Hypothalamus (tissue), 51 donors: ENCODE measurements at places on chromosomes 3 and 15.

- DNase-seq = no peak
Observed at GRCh38 chr3:169945313-169945712, 21.3 kb upstream of the SEC62 start.

GRCh38 chr3:194184801-194185200, 48.9 kb downstream of the HES1 start:
- DNase-seq = no peak

- DNase-seq = no peak
Observed at GRCh38 chr3:55330756-55331155, 156.3 kb downstream of the WNT5A start.

DNA sequence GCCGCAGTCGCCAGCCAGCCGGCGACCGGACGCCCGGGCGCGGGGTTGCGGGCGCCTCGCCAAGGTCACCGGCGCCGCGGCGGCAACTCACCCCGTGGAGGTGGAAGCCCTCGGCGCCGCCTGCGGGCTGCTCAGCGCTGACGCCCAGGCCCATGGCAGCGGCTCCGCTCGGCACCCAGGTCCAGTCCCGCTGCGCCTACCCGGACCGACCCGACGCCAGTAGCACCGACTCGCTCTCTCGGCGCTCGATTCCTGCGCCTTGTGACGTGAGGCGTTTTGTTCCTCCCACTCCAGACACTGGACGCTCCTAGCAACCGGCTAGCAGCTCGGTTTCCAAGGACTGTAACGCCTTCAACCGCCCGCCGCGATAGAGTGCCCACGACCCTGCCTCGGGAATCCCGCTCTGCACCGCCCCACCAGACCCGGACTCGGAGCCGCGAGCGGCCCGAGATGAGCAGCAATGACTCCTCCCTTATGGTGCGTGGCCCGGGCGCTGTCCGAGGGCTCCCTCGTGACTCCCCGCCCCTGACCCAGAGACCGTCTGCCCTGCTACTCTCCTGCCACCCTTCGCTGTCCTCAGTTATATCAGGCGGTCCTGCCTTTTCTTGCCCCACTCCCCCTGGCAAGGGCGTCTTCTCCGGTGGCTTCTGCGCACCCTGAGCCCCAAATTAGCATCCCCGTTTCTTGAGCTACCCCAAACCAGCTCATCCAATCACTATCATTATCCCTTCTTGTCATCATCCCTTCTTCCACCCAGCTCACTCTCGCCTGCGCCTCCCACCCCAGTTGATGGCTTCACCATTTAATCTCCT, at the start of the genes GORASP1 and TTC21A:
GORASP1 (minus strand) TSS at position 240 of the 812 bp plus-strand sequence; CDS start at position 154, 86 bp downstream.
TTC21A (plus strand) TSS at position 293 of the 812 bp plus-strand sequence; CDS start at position 451, 158 bp downstream.
- DNase-seq = peak; percentile 92

DNA sequence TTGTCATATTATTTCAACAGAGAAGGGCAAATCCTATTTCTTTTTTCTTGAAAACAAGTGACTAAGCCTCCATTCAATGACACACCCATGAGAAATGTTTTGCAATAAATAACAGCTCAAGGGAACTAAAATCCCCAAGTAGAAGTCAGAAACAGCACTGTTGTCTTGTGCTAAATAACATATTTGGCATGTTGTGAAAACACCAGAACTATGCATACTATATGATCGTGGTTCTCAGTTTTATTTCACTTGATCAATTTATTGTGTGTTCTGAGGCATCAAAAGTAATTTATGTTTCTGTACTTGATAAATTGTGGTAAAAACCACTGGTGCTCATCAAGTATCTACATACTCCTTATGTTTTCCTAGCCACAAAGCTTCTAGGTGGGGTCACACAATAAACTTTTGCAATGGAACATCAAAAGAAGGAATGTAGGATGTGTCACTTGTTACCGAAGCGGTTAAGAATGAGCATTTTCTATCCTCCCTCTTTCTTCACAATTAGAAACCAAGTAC, 691.7 kb upstream of the CBLB start:
- no peak for DNase-seq

DNA sequence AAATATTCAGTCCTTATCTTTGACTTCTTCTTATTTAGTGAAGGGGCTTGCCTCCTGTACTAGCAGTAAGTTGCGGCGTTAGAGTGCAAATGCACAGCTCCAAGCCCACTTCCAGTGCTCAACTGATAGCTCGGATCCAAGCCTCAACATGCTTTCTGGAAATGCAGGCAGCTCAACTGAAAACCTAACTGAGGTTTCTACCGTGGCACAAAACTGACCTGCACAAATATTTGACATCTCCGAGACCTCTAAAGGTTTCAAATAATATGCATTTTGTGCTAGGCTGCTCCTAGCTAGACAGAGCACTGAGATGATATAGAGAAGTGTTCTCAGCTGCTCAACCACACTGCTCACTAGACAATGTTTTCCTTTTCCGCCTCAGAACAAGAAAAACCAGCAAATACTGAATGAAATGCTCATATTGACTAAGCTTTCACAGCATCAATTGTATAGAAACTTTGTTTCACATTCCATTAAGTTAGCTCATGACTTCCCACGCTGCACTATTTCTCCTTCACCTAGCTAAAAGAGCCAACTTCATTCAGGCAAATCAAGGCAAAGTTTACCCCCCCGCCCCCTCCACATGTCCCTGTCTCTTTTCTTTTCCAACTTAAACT, 822 bp downstream of the ZNF385D start:
- DNase-seq = no peak

DNA sequence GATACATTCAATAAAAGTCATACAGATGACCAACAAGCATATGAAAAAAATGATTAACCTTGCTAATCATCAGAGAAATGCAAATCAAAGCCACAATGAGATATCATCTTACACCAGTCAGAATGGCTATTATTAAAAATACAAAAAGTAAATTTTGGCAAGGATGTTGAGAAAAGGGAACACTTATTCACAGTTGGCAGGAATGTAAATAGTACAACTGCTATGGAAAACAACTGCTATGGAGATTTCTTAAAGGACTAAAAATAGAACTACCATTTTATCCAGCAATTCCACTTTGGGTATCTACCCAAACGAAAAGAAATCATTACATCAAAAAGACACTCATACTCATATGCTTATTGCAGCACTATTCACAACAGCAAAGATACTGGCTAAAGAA, 1121.8 kb downstream of the TBL1XR1 start:
- DNase-seq = no peak

DNA sequence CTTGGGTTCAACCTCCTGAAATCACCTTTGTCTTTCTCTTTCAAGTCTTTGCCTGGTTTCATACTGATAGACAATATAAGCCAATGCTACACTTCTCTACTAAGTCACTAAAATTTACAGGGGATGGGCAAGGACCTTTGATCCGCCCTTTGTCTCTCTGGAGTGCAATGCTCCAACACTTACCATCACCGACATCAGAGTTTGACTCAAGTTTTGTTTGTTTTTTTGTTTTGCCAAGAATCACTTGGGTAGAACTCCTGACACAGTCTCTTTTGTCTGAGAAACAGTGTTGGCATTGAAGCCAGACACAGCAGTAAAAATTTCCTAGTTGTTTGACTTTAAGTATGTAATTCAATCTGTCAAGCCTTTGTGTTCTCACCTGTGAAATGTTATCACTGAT, 29.3 kb downstream of the NFKBIZ start:
- DNase-seq = no peak

- no peak for DNase-seq
Observed at GRCh38 chr3:177367788-177368187, 170.5 kb upstream of the TBL1XR1 start.

GRCh38 chr3:108333961-108334360, 37.6 kb downstream of the HHLA2 start:
- DNase-seq = no peak

GRCh38 chr3:122679882-122680474, 661 bp upstream of the PARP14 start:
- DNase-seq = no peak

DNA sequence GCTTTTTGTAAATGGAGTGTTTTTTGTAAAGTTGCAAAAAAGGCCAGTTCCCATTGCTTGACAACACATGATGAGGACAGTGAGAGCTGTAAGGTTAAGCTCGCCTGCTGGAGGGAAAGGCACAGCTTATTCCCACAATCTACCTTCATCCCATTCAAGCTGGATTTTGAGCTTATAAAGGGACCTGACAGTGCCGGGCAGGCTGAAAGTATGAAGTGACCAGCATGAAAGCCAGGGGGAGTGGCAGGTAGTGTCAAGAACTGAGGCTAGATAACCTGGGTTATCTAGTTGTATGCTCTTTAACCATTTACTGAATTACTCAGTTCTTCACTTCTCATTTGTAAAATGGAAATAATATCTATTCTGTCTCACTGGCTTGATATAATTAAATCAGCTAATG, 52.3 kb upstream of the KPNA4 start:
- no peak for DNase-seq

DNA sequence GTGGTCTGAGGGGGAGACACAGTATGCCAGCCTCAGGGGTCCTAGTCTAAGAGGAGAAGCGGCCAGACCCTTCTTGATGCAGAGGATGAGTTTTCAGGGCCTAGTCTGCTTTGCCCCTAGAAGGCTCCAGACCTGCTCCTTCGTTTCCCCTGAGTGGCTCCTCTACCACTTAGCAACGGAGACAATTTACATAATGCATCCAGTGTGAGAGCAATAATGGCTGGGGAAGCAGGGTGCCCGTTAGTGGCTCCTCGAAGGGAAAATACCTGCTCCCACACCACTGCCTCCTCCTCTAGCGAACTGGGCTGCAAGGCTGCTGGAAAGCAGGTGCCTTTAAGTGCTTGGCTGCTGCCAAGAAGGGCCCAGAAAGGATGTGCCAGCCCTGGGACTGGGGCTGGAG, 38.9 kb downstream of the CACNA2D2 start:
- DNase-seq = no peak

- DNase-seq = no peak
Observed at GRCh38 chr15:40051616-40052415, 12.8 kb upstream of the SRP14 start.

DNA sequence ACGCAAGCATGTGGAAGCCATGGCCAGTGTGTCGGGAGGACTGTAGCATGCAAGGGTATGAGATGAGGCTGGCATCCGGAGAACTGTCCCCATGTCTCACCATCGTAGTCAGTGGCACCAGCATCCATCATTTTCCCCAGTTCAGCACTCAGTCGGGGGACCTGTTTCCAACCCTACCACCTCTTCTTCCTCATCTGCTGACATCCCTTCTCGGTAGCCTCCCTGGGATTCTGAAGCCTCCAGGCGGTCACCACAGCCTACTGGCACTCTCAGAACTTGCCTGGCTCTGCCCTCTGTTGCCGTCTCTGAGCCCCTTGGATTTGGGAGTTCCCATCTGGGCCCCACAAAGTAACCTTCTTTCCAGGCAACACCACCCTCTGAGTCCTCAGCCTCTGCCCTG, 131.1 kb upstream of the ABHD17C start:
- DNase-seq = no peak

GRCh38 chr3:182957226-182957625, 23.1 kb downstream of the DCUN1D1 start:
- no peak for DNase-seq

- DNase-seq = no peak
Observed at GRCh38 chr3:178120367-178120766, 415.9 kb upstream of the KCNMB2 start.

- DNase-seq = no peak
Observed at GRCh38 chr15:58909616-58910015, 23.9 kb downstream of the SLTM start.

GRCh38 chr3:9945358-9945757, 6.8 kb downstream of the PRRT3 start:
- DNase-seq = no peak

DNA sequence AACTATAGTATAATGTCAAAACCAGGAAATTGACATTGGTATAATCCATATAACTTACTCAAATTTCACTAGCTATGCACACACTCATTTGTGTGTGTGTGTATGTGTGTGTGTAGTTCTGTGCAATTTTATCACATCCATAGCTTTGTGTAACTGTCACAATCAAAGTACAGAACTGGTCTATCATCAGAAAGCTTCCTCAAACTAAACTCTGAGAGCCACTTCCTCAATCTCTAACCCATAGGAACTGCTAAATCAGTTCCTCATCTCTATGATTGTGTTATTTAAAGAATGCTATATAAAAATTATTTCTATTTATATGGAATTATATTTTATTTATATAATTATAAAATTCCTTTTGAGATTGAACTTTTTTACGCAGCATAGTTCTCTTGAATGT, 18.1 kb downstream of the LNP1 start:
- DNase-seq = no peak

DNA sequence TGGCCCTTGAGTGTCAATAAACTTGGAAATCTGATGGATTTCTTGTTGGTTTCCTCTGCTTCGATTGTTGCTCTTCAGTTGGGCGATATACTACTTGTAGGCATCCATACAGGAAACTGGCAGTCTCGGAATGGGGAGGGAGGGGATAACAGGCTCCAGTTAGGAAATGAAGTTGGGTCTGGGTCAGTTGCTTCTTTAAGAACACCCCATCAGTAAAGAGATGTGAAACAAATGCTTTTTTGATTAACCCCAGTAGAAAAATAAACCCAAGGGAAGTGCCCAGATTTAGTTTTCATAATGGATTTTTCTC, 681 bp downstream of the CHMP2B start:
- no peak for DNase-seq

GRCh38 chr3:197431346-197431910, 124.3 kb downstream of the BDH1 start:
- no peak for DNase-seq

- peak; percentile 18 for DNase-seq
Observed at GRCh38 chr3:12175844-12176453, 17.2 kb upstream of the TIMP4 start.

- DNase-seq = no peak
Observed at GRCh38 chr3:4820296-4821121, 158.7 kb upstream of the BHLHE40 start.

DNA sequence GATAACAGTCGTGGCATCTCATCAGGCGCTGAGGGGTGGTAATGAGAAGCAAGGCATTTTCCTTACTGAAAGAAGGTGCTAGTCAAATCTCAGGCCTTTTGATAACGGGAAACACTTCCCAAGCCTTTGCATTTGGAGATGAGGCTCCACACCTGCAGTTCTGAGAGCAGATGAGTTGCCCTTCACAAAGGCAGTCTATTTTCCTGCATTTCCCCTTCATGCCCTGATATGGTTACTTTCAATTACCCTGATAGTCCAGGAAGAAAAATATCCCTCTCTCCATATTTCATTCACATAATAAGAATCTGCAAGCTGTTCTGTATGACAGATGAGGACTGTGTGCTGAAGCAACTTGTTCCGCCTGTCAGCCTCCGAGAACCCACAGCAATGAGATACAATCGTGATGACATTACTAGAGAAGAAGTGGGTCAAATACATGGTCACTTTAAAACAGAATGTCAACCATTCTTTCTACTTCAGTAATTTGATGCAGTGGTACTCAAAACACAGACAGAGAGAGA, 25.0 kb downstream of the FHIT start:
- DNase-seq = no peak

- no peak for DNase-seq
Observed at GRCh38 chr3:179463319-179463718, 12.0 kb upstream of the GNB4 start.

- no peak for DNase-seq
Observed at GRCh38 chr3:13281507-13282357, 138.4 kb downstream of the NUP210 start.

- DNase-seq = no peak
Observed at GRCh38 chr3:37144806-37145205, 29.6 kb downstream of the LRRFIP2 start.

- no peak for DNase-seq
Observed at GRCh38 chr15:40258544-40258943, 19.7 kb downstream of the PAK6 start.

- no peak for DNase-seq
Observed at GRCh38 chr3:141382571-141382970, 14.3 kb downstream of the ZBTB38 start.

GRCh38 chr15:68698708-68699107, 119.9 kb downstream of the CORO2B start:
- no peak for DNase-seq
